ENCODE measurements at places on chromosomes 12 and 14.

- no peak for DNase-seq
Observed at GRCh38 chr12:103698752-103699560, 111.9 kb downstream of the STAB2 start.

- no peak for DNase-seq
Observed at GRCh38 chr12:26798023-26798422, 35.0 kb downstream of the ITPR2 start.

- no peak for DNase-seq
Observed at GRCh38 chr12:93595351-93595750, 22.9 kb downstream of the SOCS2 start.

GRCh38 chr12:9065607-9065856 is 50.2 kb downstream of the A2M start:
- DNase-seq = no peak

GRCh38 chr12:123278101-123278627 is 6.5 kb upstream of the CDK2AP1 start:
- no peak for DNase-seq

GRCh38 chr12:24630446-24630845 is 318.5 kb downstream of the BCAT1 start:
- no peak for DNase-seq

DNA sequence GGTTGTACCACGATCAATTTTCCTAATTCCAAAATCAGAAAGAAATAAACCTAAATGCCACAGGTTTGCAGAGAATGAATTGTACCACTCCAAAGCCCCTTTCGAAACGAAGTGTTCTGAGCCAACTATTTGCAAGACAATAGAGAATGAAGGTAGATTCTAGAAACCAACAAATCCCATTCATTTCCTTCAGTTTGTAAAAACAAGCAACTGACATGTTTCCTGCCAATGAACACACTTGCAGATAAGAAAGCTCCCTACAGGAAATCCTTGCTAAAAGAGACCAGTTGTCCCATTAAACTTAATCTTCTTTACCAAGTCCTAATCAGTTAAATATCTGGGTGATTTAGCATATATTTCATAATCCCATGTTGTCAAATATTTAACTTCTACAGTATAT is 198.4 kb upstream of the FOXN3 start:
- no peak for DNase-seq
